ENCODE measurements at places on chromosomes 11 and 22. TPM values are rescaled to one million over a fixed set of nuclear protein-coding genes. Genes with fewer than 3 reads are reported as not detected.

DNA sequence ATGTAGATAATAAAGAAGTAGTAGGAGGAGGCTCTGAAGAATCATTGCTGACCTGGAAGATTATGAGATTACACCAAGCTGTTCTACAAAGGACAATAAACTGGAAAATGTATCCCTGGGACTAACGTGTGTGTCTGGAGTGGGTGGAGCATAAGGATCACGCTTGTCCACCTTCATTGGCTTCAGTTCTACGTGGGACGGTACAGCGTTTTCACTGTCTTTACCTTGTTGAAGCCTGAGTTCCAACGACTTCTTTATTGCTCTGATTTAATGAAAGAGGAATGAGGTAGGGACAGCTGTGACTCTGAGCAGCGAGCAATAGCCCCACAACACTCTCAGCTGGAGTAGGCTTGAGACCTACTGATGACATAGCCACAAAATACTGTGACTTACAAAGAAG is 87.0 kb downstream of the ARHGAP42 start:
- no peak for DNase-seq

OPCML gene
- not detected for total RNA-seq

DNA sequence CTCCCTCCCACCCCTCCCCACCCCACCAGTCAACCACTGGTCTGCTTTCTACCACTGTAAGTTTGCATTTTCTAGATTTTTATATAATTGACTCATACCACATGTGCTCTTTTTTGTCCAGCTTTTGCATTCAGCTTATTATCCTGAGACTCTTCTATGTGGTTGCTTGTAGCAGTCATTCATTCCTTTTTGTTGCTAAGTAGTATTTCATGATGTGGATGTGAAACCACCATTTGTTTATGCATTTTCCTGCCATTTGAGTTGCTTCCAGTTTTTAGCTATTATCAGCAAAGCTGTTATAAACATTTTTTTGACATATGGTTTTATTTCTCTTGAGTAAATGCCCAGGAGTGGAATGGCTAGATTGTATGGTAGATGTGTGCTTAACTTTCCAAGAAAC is 77.0 kb upstream of the FGF3 start:
- DNase-seq = no peak

- no peak for DNase-seq
These were observed 1168.1 kb downstream of the LRRC4C start for GRCh38 chr11:40291329-40291728.

GRCh38 chr11:18865951-18866350 is 73.3 kb downstream of the MRGPRX1 start:
- no peak for DNase-seq

MIEF1 gene
- 30.7 TPM for total RNA-seq

DNA sequence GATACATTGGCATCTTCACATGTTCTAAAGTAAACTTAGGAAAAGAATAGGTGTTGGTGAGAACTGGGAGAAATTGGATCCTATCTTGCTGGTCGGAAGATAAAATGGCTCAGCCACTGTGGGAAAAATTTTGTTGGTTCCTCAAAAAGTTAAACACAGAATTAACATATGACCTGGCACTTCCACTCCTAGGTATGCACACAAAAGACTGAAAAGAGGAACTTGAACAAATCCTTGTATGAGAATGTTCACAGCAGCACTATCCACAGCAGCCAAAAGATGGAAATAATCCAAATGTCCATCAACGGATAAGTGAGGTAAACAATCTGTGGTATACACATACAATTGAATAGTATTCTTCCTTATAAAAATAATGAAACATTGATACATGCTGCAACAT is 4.8 kb upstream of the TPH1 start:
- no peak for DNase-seq

DNA sequence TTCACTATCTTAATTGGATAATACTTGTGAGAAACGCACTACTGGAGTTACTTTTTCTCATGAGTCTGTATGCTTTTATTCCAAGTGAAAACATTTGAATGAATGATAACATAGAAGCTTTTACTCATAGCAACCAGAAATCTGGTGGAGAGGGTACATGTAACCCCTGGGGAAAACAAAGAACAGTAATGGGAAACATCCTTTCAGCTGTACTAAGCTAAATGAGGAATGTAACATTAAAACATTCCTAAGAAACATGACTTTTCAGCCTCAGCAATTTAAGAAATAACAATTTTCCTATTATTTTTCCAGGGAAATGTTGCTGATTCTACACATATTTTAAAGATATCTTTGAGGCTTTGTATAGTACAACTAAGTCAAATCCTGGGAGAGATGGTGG is 97.2 kb upstream of the CEP126 start:
- no peak for DNase-seq

CSNK2A3 gene
- total RNA-seq = 1.6 TPM

DNA sequence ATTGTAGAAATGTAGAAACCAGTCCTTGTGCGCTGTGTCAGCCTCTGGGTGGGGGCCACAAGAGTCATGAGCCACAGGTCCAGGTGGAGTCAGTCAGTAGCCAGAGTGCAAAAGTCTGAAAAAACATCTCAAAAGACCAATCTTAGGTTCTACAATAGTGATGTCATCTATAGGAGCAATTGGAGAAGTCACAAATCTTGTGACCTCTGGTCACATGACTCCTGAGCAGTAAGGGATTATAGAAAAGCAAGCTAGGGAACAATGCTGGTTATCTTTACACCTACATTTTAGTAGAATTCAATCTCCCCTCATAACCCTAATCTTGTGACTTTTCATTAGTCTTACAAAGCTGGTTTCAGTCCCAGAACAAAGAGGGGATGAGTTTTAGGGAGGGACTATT is 82.7 kb downstream of the CCDC83 start:
- DNase-seq = no peak

- no peak for DNase-seq
These were observed 16.7 kb upstream of the SYT12 start for GRCh38 chr11:67006029-67006884.

OR5AS1 gene
- total RNA-seq = not detected

OR10A4 gene
- total RNA-seq = not detected

DNA sequence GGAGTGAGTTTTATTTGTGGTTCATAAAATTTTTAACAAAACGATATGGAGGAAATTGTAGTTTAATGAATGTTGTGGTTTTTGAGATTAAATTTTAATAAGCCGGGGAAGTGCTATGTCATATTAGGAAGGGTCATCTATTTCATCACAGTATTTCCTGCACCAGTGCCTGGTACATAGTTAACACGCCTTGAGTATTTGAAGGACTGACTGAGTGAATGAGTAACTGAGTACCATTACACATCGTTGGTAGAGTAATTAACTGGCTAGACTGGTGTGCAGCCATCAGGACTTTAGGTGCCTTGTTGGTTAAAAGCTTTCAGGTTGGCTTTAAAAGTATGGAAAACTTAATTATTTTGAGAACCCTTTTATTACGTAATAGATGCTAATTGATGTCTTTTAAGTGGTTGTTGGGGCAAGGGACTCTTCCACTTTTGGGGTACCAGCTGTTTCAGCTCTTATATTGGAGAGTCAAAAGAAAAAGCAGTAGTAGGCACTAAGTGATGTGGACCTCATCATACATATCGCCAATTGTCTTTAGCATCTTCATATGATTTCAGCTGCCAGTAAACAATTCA is 101.8 kb downstream of the DDX10 start:
- no peak for DNase-seq

OOSP3 gene
- total RNA-seq = not detected

DNA sequence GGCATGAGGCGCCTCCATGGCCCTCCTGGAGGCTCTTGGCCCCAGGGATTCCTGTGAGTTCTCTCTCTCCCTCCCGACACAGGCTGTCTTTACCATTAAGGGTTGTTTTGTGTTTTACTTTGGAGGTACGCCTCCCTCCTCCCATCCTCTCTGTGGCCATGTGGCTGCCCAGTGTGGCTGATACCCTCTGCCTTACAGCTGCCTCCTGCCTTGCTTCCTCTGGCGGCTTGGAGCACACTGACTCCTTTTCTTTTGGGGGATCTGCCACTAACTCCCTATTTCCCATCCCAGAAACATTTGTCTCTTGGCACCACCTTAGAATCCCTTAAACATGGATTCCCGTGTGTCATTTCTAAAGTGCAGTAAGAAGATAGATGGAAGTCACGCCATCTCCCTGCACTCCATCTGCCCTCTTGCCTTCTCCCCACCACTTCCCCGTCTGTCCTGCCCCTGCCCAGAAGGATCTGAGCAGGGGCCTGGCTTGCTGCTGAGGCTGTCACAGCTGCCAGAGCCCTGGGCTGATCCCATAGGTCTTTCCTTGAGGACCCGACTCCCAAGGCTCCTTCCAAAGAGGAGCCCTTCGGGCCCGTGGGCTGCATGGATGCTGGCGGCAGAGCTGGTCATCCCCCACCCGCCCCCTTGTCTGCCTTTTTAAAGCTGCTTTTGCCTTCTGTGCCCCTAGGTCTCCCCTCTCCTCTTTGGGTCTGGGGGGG is 15.1 kb upstream of the ACR start:
- DNase-seq = no peak

GRCh38 chr11:133251841-133252240 is 280.5 kb downstream of the OPCML start:
- DNase-seq = no peak

DNA sequence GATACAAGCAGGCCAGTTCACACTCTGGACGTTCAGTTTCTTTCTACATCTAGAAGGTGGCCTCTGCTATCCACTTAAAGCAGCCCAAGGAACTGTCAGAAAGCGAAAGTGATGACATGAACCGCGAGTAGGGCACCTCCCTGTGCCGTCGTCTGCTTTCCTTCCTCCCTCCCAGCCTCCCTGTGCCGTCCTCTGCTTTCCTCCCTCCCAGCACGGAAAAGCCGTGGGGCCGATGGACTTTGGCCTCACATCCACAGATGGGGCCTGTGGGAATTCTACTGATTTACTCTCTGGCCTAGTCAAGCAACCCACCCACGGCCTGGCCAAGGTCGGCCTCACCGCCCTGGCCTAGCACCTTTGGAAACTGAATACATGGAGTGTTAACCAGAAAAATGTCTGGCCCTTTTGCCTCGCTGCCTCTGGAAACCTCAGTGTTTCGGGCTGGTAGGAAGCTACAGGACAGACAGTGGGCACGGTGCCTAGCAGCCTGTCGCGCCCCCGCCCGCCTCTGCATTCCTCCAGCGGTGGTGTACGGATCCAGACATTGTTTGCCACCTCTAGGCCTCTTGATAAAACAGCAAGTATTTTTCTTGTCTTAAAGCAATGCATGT is 14.2 kb downstream of the PEX26 start:
- DNase-seq = peak; percentile 33
